Kidney epithelial cell (primary cell): ENCODE measurements at places on chromosomes 11 and 22. TPM values are rescaled to one million over a fixed set of nuclear protein-coding genes. Genes with fewer than 3 reads are reported as not detected.

C11orf21 gene
- not detected in 2 replicates for total RNA-seq

DNA sequence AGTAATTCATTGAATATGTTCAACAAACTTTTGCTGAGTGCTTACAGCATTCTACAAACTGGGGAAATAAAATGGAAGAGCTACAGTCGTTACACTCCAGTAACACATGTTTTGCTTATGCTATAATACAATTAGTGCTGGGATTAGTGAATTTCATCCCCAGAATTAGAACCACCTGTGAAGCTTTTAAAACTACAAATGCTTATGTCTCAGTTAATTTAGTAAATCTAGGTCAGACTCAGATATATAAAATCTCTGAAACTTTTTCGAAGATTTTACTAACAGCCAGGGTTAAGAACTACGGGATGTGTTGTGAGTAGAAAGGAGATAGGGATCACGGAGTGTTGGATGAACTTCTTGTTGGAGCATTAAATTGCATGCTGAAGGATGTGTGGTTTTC, 33.7 kb upstream of the EED start:
- no peak for DNase-seq

IMMP1L gene
- total RNA-seq: 17.5 and 27.1 TPM in 2 replicates

GRCh38 chr11:20274031-20274430, 89.5 kb upstream of the HTATIP2 start:
- DNase-seq: no peak

DNA sequence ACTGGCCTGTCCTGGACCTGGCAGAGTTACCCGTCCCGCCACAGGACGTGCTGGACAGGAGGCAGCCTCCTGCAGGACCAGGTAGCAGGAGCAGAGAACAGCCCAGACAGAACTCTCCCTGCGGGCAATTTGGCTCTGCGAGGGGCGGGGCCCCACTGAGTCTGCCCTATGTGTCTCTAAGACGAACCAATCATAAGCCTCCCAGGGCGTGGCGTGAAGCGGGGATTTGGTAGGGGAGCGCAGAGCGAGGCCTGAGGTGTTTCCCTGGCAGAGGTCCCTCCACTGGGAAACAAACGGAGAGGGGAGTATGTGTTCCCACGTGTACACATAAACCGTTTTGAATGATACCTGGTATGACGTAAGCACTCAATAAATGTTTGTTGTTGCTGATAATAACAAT, 7.4 kb downstream of the CD82 start:
- DNase-seq: no peak

GRCh38 chr11:61515686-61516085, 7.1 kb downstream of the LRRC10B start:
- no peak for DNase-seq

SEPTIN3 gene
- 1.9 and 2.5 TPM in 2 replicates for total RNA-seq

GRCh38 chr11:86978756-86979608, 23.8 kb upstream of the FZD4 start:
- no peak for DNase-seq

- peak; percentile 78 for DNase-seq
Observed at GRCh38 chr22:38317995-38318715, 922 bp upstream of the CSNK1E start.

DNA sequence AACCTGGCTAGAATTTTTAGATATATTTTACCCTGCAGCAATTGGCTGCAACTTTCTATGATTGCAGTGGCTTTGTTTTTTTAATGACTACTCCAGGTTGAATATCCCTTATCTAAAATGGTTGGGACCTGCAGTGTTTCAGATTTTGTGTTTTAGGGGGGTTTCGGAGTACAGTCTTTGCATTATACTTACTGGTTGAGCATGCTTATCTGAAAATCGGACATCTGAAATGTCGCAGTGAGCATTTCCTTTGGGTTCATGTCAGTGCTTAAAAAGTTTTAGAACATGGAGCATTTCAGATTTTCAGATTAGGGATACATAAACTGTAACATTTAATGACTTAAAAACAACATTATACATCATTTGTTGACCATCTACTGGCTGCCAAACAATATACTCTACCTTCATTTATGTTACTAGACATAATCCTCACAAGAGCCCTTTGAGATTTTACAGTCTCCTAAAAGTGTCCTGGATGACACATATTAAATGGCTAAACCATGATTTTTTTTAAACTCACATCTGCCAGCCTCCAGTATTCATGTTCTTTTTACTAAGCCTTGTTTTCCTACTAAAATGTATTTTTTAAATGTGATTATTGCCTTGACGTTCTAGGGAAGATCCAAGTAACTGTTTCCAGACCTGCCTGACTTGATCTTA, 66.3 kb downstream of the PRMT3 start:
- DNase-seq: no peak

GPHA2 gene
- not detected in 2 replicates for total RNA-seq

DNA sequence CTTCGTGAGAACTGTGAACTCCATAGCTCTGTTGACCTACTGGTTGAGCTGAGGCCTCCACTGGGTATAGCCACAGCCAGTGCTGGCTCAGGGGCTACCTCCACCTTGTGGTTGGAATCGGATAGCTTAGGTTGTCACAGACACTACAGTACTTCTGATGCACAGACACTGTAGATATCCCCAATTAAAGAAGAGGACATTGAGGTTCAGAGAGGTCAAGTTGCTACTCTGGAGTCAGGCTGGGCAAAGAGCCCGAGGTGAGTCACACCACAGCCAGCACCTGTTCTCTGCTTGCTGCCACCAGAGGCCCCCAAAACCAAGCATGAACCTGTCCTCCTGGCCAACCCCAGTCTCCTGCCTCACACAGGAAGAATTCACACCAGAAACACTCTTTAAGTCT, 5.4 kb downstream of the UFD1 start:
- no peak for DNase-seq

DNA sequence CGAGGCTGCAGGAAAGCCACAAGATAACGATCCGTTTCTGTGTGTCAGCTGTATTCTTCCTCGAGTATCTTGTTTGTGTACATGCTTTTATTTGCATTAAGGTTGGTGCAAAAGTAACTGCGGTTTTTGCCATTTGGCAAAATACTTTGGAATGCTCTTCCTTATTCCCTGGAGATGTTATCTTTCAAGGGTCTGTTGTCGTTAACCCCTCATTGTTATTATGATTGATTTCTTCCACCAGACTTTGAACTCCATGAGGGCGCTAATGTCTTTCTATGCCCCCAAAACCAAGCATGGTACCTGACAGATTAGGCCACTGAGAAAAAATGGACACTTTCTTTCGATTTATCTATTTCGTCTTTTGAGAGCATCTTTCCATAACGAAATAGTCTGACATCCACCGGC, 563 bp upstream of the PSMA1 start:
- no peak for DNase-seq

MS4A8 gene
- total RNA-seq: not detected in 2 replicates

SCGB1C1 gene
- total RNA-seq: not detected in 2 replicates

DNA sequence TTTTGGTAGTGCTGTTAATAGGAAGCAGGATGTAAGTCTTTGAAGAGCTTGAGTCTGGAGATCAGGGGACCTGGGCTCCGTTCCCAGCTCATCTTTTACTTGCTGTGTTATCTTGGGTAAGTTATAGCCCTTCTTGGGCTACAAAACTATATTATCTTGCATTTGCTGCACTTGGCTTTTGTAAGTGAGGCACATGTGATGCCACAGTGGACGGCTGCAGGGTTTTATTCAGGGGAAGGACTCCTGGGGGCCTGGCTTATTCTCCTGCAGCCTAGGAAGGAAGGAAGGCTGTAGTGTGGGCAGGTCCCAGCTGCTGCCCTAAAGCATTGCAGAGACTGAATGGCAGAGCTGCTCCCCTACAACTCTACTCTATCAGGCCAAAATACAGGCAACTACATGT, 6.4 kb downstream of the CD82 start:
- no peak for DNase-seq
